ENCODE measurements at places on chromosomes 7 and 10.

- DNase-seq: no peak
Observed at GRCh38 chr7:135366843-135367508, 133.3 kb downstream of the STRA8 start.

DNA sequence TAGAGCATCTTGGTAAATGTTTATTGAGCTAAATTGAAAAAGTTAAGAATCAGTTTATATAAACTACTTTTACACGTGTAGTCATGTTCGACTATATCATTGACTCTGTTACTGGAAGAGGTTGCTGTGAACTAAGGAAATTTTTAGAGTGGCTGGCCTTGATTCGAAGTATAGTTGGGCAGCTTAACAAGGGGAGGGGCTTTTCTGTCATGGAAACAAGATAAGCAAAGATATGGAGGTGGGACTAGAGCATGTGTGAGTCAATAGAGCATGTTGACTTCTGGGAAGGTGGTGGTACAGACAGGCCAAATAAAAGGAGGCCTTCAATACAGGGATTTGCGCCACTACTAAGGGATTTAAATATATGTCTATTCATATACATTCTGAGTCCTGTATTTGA is 7.6 kb downstream of the ATP5F1C start:
- no peak for DNase-seq

DNA sequence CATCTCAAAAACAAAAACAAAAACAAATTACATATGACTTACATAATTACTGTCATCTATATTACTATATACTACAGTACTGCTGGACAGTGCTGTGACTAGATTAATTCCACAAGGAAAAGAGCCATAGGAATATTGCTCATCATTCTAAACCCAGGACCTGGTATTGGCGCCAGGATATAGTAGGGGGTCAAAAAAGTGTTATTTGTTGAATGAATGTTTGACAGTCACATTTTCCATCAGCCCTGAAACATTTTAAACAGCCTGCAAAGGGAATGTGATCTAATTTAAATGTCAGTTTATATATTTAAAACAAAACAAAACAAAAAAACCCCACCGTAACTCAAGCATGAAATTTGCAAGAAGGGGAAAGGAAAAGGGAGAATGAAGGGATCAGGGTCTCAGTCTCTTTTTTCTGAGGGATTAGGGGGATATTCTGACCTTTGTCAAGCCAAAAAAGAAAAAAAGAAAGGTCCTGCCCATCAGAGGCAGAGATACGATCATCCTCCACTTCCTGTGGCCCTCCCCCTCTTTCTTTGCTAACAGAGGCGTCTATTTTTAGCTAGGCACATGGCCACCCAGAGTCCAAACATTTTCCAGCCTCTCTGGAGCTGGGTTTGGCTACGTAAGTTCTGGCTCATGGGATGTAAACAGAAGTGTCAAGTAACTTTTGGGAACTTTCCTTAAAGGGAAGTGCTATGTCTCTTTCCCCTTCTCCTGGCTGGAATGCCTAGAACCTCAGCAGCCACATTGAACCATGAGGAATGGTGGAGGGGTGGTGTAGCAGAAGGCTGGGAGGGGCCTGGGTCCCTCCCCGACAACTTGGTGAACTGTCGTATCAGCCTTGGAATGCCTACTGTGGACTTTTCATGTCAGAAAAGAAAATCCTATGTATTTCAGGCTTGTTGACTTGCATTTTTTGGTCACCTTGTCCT is 44.6 kb upstream of the DLG5 start:
- peak; percentile 83 for DNase-seq

GRCh38 chr10:118662228-118663035 is 67.0 kb upstream of the PRLHR start:
- no peak for DNase-seq

- no peak for DNase-seq
Observed at GRCh38 chr10:131907679-131908078, 6.9 kb downstream of the PPP2R2D start.

- no peak for DNase-seq
Observed at GRCh38 chr10:95543459-95543858, 17.7 kb downstream of the SORBS1 start.

GRCh38 chr7:66630531-66630930 is 1.9 kb downstream of the KCTD7 start:
- no peak for DNase-seq

- no peak for DNase-seq
Observed at GRCh38 chr10:26855186-26855585, 5.6 kb downstream of the ABI1 start.

DNA sequence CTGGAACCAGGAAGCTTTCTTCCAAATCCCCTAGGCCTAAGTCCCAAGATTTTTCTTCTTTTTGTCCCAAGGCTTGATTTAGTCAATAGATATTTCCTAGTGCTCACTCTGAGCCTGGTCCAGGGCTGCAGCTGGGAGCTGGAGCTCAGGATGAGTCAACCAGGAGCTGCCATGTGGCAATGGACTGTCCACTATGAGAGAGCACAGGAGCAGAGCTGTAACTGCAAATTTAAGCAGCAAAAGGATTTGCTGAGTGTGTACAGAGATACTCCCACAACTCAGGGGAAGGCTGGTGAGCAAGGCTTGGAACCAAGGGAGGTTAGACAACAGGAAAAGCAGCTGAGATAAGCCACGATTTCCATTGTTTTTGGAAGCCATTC is 92.1 kb upstream of the CXCL12 start:
- DNase-seq: no peak

GRCh38 chr10:115209133-115209532 is 116.0 kb downstream of the ATRNL1 start:
- peak; percentile 63 for DNase-seq

- no peak for DNase-seq
Observed at GRCh38 chr10:61244261-61244775, 208.9 kb downstream of the TMEM26 start.

- no peak for DNase-seq
Observed at GRCh38 chr7:93036149-93036640, 81.6 kb downstream of the SAMD9 start.

GRCh38 chr10:26323219-26323618 is 106.6 kb downstream of the GAD2 start:
- DNase-seq: no peak

DNA sequence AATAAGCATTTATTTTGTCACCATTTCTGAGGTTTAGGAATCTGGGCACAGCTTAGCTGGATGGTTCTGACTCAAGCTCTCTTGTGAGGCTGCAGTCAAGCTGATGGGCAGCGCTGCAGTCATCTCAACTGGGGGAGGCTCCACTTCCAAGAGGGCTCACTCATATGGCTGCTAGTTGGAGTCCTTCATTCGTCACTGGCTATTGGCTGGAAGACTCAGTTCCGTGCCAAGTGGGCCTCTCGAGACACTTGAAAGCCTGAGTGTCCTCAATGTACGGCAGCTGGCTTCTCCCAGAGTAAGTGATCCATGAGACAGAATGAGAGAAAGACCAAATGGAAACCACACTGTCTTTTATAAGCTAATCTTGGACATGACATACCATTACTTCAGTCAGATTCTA is 21.6 kb upstream of the COL13A1 start:
- no peak for DNase-seq

DNA sequence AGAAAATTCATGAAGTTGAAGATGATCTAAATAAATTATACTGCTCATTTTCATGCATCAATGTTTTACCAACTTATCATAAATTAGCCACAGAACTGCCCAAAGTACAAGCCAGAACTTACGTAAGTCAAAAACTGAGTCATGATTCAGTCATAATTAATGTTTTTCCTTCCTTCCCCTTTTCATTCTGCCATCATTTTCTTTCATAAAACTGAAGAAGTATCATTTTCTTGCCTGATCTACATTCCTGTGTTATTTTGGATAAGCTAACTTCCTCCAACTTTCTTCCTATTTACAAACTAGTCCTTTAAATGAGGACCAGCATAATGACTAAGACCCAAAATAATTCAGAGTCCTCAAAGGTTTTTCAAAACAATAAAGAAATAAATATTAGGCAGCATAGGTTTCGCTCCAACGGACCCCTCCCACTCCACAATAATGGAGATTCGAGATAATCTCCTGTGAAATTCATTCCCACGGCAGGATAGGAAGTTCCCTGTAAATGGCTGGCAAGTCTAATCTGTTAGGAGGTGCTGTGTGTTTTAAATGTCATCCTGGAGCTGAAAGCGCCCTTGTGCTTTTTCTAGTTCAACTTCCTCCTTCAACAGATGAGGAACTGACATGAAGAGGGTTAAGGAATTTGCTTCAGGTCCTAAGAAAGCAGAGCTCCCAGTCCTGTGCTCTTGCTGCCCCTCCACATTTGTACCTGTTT is 218.9 kb downstream of the DOCK4 start:
- DNase-seq: no peak

GRCh38 chr7:138797715-138798320 is at the start of the genes ATP6V0A4 and TMEM213:
Gene ATP6V0A4 (minus strand): TSS chr7:138798196. CDS start chr7:138771247, 26,949 bp downstream.
Gene TMEM213 (plus strand): TSS chr7:138797994. CDS start chr7:138798105, 111 bp downstream.
- DNase-seq: peak; percentile 86

DNA sequence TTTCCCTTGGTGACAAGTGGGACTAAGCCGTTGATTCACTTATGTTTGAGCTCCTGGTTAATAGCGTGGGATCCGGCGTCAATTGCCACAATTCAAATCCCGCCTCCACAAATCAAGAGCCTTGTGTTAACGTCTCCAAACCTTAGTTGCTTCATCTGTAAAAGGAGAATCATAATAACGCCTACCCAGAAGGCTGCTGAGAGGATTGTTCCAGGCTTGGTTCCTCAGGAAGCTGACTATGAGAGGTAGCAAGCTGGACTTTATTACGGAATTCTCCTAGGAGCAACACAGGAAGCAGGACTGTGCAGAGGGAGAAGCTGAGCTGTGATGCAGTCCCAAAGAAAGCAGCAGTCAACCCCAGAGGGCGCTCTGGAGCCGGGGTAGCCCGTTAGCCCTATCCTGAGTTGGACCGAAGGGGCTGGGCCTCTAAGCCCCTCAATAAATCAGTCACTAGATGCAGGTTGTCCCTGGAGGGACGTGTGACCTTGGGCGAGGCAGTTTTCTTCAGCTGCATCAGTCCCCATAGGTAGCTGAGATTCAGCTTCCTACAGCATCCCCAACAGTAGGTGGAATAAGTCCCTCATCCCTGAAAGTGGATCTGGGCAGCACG is 6.9 kb upstream of the BAG3 start:
- no peak for DNase-seq

GRCh38 chr10:99370993-99371392 is 41.8 kb downstream of the CNNM1 start:
- no peak for DNase-seq

DNA sequence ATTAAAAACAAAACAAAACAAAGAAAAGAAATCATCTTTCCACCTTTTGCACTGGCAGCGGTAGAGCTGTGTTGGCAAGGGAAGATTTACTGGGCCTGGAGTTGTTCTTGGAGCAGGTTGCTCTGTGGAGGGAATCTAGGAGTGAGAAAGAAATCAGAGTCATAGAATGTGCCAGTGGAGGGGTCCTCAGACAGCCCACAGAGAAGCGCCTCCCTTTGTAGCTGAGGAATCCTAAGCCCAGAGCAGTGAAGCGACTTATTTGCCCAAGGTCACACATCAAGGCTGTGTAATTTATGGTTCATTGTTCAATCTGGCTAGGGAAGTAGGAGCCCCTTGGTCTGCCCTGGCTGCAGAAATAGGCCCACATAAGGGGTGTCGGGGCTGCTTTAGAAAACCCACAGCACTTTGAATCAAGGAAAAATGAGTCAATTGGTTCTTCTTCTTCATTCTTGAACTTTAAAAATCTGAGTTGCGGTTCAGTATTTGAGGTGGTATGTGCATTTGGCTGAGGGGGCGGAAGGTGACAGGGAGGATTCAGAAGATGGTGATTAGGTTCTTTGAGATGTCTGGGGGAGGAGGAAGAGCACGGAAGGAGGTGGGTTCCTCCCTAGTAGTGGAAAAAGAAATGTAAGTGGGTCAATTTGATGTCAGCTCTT is 253.7 kb downstream of the PTEN start:
- peak; percentile 82 for DNase-seq

DNA sequence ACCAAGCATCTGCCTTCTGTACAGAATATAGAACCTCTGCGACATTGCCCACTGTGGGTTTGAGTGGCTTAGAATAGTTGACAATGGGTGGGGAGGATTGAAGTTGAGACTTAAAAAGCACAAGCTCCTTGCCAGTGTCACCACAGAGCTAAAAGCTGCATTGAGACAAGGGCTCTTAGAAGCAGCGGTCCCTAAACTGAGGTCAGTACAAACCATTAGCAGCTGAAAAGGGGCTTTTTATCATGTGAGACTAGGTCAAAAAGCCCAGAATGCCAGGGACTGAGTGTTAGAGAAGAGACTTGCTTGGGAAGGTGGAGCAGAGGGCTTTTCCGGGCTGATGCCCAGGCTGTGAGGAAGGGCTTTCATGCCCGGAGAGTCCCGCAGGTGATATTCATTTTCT is 91.3 kb downstream of the POU6F2 start:
- DNase-seq: no peak

- DNase-seq: no peak
Observed at GRCh38 chr10:96873756-96874467, 41.8 kb downstream of the LCOR start.

- DNase-seq: no peak
Observed at GRCh38 chr10:51311228-51311627, 236.9 kb downstream of the PRKG1 start.

DNA sequence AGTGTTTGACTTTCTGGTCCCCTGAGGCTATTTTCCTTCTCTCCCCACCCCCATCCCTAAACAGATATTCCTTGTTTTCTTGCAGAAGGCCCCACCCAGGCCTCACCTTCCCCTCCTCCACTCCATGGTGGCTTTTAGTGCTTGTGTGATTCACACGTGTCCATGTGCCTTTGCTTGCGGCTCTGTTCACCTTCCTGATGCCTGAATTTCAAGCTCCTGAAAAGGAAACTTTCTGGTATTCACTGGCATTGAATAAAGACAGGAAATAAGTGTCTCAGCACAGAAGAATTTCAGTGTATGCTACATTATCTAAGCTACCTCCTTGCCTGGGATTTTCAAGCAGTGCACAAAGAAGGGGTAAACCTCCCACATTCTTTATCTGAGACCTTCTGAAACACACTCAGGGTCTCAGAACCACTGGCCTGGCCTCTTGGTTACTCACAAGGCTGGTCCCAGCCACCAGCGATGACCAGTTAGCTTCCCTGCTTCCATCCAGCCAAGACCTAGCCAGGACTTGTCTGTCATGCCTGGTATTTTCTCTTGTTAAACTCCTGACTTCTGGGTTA is 17.2 kb upstream of the UBE2H start:
- no peak for DNase-seq

- no peak for DNase-seq
Observed at GRCh38 chr10:98339799-98340198, 71.8 kb upstream of the LOXL4 start.

DNA sequence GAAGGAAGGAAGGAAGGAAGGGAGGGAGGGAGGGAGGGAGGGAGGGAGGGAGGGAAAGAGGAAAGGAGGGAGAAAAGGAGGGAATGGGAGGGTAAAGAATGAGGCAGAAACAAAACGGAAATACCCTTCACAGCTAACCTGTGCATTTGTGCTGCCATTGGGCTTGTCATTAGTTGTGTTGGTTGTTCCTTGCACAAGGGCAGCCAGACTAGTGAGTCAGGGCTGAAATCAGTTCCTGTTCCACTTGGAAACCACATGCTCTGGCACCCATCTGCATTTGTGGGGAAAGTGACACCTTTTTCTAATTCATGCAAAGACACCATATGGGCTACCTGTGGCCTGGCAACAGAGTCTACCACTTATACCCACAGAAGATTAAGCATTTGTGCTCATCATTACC is 1004.0 kb upstream of the C7orf33 start:
- DNase-seq: no peak

GRCh38 chr10:69422676-69423075 is 6.0 kb upstream of the TACR2 start:
- DNase-seq: no peak

GRCh38 chr7:128112781-128113221 is 81.6 kb upstream of the LRRC4 start:
- no peak for DNase-seq

- no peak for DNase-seq
Observed at GRCh38 chr7:17532861-17533404, 234.5 kb downstream of the AHR start.

- no peak for DNase-seq
Observed at GRCh38 chr7:101487753-101488152, 125.1 kb downstream of the COL26A1 start.

Measured in kidney (tissue), 22 donors.